ENCODE measurements at places on chromosomes 12 and 14.

GRCh38 chr12:115998119-115998633 is 279.3 kb downstream of the MED13L start:
- DNase-seq, result no peak

GRCh38 chr12:105167346-105167745 is 59.8 kb downstream of the WASHC4 start:
- DNase-seq, result no peak

DNA sequence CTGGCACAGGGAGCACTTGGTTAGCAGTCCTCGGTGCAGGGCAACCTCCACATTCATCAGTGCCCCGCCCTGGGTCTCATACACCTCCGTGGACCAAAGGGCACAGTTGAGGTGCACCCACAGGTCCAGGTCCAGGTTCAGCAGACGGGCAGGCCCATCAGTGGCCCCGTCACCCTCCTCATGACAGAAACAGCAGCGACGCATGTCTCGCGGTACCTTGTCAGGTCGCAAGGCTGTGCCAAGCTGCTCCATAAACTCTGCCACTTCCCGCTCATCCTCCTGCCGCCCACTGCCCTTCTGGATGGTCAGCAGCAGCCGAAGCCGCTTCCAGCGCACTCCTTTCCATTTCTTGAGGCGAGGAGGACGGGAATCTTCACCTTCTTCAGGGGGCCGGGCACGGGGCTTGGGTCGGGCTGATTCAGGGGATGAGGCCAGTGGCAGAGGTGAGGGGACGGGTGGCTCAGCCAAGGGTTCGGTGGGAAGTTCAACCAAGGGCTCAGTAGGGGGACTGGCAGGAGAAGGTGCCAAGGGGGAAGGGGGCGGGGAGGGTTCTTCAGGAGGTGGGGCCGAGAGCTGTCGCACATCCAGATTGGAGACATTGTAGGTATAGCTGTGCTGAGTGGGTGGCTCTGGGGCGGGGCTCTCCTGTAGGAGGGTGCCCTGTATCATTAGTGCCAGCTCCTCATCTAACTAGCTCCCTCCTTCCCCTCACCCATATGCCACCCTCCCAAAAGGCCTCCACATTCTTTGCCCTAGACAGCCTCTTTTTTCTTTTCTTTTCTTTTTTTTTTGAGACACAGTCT is 8.3 kb upstream of the PRKAG1 start:
- DNase-seq, result no peak

DNA sequence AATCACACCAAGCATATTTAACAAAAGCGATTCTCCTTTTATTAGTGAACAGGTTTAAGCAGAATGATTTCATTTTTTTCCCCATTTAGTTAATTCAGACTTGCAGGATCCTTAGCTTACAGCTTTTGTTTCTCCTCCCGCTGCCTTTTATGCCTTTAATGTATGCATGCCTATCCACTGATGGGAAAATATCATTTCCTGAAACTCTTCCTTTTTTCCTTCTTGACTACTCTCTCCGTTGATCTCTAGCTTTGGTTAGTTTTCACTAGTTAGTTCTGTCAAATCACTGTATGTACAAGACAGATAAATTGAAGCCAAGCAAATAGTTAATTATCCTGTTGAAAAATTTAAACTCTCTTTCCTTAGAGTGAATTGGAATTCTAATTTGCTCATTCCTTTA is 26.3 kb downstream of the NKX2-1 start:
- no peak for DNase-seq

DNA sequence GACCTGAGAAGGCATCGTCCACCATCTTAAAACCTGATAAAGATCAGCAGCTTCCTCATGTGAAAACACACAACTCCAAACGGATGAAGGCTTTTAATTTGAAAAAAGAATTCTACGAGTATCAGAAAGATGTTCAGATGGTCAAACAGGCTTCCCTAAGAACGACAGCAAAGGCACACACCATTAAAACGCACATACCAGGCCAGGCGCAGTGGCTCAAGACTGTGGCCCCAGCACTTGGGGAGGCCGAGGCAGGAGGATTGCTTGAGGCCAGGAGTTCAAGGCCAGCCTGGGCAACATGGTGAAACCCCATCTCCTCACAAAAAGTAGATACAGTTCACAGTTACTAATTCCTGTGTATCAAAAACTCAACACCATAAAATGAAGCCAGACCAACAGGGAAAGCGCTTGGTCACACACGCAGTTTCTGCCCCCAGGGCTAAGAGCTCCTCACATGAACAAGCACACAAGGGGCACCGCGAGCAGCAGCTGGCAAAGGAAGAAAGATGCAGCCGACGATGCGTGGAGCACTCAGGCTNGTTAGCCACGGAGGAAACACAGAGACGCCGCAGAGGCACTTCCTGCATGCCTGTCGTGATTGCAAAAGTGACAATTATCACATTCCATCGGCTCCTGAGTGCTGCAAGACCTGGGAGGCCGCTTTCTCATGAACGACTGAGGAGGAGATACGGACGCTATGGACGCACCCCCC is 78.0 kb downstream of the NOC4L start:
- no peak for DNase-seq

DNA sequence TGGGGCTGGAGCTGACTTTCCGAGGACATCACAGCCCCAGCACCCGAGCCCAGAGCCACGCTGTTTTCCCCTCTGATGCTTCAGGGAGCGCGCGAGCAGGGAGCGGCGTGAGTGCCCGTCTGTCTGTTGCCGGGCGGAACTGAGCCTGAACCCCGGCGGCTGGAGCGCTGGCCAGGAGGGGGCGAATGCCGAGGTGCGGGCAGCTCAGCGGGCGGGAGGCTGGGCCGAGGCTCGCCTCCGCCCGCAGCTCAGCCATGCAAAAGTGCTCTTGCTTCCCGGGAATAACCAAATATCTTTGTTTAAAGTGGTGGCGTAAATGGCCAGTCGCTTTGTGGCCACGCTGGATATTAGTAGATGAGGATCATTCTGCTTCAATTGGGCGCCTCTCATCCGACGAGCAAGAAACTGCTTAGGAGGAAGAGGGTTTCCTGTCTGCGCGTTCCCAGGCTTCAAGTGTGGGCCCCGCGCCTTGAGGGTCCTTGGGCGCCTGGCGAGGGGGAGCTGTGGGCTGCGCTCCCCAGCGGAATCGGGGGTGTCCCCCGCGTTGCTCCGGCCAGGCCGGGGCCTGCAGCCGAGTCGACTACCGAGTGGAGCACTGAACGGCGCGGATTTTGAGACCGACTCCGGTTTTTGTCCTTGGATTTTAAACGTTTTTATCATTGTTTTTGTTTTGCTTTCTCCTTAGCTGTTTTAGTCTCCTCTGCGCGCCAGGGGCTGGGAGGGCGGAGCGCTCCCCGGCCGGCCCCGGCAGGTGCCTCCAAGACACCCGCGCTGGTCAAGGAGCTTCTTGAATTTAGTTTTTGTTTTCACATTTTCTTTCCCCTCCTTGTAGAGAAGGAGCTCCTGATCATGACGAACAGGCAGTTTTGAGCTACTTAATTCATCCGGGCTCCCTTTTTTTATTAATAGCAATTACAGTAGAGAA is 831 bp upstream of the NKX2-1 start:
- no peak for DNase-seq

DNA sequence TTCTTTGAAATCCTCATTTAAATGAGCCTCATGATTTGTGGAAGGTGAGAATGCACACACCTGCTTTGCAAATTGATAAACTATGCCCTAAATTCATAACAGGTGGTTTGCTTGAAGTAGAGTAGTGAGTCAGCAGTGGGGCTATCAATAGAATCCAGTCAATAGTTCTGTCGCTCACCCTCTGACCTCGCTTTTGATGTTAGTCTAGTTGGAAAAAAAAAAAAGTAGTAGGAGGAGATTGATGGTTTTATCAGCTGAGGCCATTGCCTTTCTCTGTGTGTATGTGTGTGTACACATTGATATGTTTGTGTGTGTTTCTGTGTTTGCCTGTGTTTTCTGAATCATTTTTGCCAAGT is 267.3 kb downstream of the SNAPC1 start:
- no peak for DNase-seq

- no peak for DNase-seq
These were observed 724 bp downstream of the LTB4R start for GRCh38 chr14:24311837-24312615.

DNA sequence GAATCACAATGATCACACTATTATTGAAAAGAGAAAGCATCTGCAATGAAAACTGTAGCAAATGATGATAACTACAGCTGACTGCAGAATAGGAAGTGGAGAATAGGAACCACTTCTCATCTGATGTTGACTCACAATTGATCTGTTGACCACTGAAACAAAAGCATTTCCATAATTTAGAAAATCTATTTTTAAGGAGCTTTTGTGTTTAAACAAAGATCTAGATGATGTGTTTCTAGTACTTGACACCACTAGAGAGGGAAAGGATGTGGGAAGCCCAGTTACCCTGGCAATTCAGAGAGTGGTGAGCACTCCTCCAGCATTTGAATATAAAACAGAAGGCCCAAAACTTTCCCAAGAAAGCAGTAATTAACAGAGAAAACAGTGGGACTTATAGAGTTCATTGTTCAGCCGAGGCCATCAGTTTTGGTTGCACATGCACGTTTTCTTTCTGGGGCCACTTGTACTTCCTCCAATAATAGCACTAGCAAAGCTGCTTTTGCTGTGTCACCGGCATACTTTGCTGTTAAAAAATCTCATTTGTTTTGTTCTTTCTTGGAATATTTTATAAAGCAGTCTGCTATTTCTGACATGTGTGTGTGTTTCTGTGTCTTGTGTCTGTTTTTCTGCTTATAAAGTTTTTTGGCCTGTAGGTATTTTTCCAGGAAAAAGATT is 76.1 kb upstream of the HECTD1 start:
- no peak for DNase-seq

DNA sequence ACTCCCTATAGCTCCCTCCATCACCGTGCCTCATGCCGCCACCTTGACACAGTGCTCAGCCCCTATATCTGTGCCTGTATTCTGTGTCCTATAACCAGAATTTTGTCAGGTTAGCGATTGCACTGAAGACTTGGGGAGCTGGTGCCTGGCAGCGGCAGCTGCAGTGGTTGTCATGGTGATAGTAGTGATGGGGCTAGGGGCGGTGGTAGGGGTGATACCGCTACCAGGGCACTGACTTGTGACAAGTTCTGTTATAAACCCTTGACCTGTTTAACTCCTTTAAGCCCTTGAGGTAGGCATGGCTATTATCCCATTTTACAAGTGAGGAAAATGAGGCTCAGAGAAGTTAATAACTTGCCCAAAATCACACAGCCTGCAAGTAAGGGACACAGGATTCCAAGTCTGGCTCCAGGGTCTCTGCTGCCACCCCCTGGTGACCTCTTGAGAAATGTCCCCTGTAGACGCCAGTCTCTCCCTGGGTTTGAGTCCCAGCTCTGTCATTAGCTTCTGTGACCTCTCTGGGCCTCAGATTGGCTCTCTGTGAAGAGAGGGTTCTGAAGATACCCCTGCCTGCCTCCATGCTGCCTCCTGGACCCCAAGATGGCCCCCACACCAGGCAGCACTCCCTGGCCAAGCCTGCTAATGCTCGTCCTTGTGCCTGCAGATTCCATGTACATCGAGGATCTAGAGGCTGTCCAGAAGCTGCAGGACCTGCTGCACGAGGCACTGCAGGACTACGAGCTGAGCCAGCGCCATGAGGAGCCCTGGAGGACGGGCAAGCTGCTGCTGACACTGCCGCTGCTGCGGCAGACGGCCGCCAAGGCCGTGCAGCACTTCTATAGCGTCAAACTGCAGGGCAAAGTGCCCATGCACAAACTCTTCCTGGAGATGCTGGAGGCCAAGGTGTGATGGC is 121.9 kb downstream of the ESRRB start:
- no peak for DNase-seq

DNA sequence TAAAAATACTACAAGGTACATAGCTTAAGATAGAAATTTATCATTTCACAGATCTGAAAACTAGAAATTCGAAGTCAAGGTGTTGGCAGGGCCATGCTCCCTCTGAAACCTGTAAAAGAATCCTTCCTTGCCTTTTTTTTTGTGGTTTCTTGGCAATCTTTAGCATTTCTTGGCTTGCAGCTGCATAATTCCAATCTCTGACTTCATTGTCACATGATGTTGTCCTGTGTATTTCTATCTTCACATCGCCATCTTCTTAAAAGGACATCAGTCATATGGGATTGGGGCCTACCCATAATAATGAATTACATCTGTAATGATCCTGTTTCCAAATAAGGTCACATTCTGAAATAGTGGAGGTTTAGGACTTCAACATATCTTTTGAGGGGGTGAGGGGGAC is 250.4 kb downstream of the TMTC2 start:
- no peak for DNase-seq

DNA sequence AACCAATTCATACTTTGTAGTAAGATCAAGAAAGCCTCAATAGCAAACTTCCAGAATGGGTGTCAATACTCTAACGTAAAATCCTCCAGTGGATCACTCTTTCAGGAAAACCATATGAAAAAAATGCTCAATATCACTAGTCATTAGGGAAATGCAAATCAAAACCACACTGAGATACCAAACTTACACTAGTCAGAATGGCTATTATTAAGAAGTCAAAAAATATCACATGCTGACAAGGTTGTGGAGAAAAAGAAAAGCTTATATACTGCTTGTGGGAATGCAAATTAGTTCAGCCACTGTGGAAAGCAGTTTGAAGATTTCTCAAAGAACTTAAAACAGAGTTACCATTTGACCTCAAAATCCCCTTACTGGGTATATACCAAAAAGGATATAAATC is 49.5 kb upstream of the ATXN7L3B start:
- no peak for DNase-seq

GRCh38 chr12:127389923-127390322 is 877.0 kb upstream of the TMEM132C start:
- DNase-seq, result no peak

DNA sequence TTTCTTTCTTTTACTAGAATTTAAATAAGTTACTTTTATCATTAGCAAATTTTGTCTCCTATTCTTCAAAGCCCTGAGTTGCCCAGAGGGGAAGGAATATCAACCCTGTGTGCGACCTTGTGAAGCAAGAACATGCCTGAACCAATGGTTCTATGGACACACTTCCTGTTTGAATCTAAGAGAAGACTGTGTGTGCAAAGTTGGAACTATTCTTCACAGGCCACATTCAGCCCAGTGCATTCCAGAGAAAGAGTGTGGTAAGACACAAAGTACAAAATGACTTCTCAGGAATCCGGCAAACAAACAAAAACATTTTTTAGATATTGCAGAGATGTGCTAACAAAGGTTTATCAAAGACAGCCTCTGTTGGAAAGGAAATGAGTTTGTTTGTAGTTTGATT is 90.8 kb upstream of the PTPRQ start:
- DNase-seq, result no peak

DNA sequence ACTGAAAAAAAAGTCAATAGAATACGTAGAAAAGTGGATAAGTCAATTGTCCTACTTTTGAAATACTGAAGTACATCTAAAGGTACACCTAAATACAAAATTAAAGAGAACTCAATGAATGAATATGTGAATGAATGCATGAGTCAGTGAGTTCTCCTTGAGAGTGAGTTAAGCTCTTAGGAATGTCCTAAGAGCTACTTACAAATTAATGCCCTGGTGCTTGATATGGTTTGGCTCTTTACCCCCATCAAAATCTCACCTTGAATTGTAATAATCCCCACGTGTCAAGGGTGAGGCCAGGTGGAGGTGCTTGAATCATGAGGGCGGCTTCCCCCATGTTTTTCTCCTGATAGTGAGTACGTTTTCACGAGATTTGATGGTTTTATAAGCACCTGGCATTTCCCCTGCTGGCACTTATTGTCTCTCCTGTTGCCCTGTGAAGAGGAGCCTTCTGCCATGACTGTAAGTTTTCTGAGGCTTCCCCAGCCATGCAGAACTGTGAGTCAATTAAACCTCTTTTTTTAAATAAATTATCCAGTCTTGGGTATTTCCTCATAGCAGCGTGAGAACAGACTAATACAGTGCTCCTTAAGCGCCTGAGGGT is 192.2 kb upstream of the ARHGAP5 start:
- no peak for DNase-seq

- DNase-seq, result no peak
These were observed 31.1 kb upstream of the CPM start for GRCh38 chr12:68963856-68964745.

Data from stimulated activated CD4-positive, alpha-beta T cell treated with anti-CD3 and anti-CD28 coated beads, Interleukin-1b, Interleukin-23, amount 100 ng/mL, for 24 hours (primary cell).